ENCODE measurements at places on chromosomes 11 and 22. TPM values are rescaled to one million over a fixed set of nuclear protein-coding genes. Genes with fewer than 3 reads are reported as not detected.
A peak's percentile ranks its signal among the peaks of the same experiment; 100 is the strongest.

DNA sequence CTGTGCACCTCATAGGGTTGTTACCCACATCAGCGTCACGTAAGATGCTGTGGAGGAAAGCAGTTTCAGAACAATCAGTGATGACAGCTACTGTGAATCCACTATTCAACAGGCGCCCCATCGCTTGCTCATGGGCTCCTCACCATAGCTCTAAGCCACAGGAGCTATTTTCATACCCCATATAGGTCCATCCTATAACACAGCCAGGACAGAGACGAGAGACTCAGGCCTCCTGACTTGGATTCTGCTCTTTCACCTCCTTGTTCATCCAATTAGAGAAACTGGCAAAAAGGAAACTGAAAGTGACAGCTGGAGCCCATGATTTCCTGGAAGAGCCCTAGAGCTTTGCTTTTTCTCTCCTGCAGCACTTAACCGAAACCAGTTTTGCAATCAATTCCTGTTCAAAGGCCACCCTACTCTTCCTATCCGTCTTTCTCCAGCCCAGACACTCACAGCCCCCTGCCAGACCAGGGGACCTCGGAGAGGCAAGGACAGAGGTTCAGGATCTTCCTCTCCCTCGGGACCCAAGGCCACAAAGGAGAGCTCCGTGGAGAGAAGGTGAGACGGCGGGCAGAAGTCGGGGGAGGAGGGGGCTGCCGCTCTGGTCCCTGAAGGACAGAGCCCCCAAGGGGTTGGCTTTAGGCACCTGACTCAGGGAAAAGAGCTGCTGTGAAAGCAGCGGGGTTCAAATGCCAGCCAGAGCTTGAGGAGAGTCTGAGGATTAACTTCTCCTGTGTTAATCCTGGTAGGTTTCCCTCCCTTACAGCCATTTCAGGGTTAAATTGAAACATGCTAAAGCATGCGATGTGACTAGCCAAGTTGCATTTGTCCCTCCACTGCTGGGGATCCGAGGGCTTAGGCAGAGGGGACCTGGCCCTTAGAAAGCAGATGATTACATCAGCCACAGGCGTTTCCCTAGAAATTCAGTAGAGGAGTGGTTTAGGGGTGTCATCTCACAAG, at the start of gene APOL6:
APOL6 (plus strand) TSS at position 381 of the 960 bp plus-strand sequence. CDS start 7,980 bp downstream, outside the sequence.
- DNase-seq: peak; percentile 79

GRCh38 chr22:43837666-43838065, 24.6 kb downstream of the SULT4A1 start:
- no peak for DNase-seq

- peak; percentile 85 for DNase-seq
Measured at GRCh38 chr11:47797633-47798032, 30.5 kb upstream of the FNBP4 start.

BCO2 gene
- 0.10 TPM for total RNA-seq

RPS6KB2 gene
- 46.5 TPM for total RNA-seq

DNA sequence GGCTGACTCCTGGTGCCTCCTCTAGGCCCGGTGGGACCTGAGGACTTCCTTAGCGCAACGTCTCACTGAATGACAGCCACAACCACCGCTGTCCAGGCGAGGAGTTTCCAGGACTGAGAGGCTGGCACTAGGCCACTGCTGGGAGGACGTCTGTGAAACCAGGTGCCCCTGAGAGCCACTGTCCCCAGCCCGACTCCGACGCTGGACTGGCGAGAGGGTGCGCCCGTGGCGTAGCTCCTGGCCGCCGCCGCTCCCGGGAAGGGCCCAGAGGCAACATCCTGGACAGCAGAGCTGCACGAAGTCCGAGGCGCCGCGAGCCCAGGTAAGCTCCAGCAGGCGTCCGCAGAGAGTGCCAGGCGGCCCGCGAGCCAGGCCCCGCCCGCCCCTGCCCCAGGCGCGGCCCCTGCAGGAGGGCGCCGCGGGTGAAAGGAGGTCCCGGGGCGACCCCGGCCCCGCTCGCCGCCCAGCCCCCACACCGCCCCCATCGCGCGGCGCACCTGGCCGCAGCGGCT, 525 bp downstream of the DGCR2 start:
- peak; percentile 33 for DNase-seq

- DNase-seq: no peak
Measured at GRCh38 chr11:123152951-123153350, 42.1 kb downstream of the CLMP start.

TRIM49D1 gene
- total RNA-seq: not detected

- no peak for DNase-seq
Measured at GRCh38 chr11:81687057-81687456, 1046.6 kb downstream of the FAM181B start.

CREB3L1 gene
- total RNA-seq: 11.3 TPM

DNA sequence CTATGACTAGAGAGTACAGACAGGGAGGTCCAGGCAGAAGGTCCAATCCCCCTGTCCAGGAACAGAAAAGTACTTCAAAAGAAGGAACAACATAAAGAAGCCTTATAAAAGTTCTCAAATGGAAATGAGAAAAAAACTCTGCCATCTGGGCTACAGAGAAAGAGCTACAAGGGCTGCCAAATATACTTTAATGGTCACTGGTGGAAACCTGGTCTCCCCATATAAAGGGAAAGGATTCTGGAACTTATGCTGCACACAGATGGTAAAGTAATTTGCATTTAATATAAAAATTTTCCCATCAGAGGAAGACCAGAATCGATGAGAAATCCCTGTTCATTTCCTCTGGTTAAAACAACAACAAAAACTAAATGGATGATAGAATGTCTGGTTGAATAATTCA, 119.4 kb upstream of the MTMR2 start:
- DNase-seq: no peak

CCDC134 gene
- total RNA-seq: 8.1 TPM

HOATZ gene
- total RNA-seq: not detected

HTR3A gene
- not detected for total RNA-seq

DNA sequence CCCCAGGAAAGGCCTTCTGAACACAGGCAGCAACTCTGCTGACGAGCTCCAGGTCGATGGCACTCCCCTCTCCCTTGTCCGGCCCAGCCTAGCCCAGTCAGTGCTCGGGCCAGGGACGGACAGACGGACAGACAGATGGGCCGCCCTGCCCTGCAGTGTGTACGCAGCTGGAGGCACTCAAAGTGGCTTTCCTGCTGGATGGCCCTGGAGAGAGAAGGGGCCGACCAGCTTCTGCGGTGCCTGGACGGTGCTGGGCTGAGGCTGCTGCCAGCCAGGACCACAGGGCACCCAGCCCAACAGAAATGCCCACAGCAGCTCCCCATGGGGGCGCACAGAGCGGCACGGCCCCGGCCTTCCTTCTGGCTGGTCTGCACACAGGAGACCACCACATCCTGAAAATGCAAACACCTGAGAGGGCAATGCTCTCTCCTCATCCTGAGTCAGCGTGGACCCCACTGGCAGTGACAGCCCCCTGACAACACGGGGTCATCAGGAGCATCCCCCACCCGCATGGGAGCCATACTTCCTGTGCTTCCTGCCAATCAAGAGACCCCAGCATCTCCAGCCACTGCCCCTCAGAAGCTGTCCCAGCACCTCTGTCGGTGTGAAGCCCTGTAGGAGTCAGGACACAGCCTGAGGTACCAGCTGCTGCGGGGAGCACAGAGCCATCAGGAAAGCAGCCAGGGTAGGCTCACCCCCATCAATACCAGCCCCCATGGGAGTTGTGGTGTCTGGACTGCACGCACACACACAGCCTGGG, 692 bp upstream of the MOB2 start:
- DNase-seq: no peak

DNA sequence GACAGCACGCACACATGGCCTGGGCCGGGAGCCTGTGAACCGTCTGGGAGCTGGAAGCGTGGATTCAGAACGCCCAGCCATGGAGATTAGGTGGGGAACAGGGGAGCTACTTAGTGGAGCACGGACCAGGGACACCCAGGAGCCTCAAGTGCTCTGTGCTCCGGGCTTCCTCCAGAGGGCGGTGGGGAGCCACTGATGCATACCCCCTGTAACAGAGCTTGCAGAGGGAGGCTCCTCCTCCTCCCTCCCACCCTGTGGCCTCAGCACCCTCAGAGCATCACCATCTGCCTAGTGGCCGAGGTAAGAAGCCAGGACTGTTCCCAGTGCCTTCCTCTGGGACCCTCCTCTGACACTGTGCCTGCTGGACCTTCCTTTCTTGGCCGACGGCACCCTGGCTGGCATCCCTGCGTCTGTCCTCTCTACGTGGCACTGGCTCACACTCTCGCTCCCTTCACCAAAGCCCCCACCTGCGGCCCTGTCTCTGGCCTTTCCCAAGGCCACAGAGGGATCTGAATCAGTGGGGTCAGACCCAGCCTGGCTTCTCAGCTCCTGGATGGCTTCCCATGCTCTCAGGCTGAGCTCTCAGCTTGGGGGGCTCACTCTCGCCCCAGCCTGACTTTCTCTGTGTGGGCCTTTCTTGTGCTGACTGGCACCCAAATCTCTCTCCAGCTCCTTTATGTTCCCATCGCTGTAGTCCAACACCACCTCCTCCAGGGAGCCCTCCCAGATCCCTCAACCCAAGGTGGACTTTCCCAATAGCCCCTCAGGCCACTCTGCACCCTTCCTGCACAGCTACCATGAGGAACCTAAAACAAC, 780.9 kb downstream of the BRD1 start:
- no peak for DNase-seq

DNA sequence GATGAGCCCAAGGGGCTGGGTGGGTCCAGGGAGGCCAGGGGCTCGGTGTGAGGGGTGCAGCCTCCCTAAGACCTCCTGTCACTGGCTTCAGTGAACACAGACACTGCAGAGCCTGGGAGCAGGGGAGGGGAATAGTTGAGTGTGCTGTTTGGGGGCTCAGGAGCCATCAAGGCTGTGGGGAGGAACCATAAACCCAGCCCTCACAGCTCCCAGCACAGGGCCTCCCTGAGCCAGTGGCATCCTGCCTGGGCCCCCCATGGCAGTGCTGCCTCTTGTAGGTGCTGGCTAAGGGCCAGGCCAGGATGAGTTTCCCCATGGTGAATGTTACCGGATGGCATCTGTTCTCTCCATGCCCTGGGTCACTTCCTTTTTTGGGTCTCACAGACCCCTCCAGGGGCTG, 25.5 kb downstream of the KCNJ5 start:
- DNase-seq: no peak

GRCh38 chr11:43282607-43283440, 29.0 kb upstream of the API5 start:
- DNase-seq: peak; percentile 39

DNA sequence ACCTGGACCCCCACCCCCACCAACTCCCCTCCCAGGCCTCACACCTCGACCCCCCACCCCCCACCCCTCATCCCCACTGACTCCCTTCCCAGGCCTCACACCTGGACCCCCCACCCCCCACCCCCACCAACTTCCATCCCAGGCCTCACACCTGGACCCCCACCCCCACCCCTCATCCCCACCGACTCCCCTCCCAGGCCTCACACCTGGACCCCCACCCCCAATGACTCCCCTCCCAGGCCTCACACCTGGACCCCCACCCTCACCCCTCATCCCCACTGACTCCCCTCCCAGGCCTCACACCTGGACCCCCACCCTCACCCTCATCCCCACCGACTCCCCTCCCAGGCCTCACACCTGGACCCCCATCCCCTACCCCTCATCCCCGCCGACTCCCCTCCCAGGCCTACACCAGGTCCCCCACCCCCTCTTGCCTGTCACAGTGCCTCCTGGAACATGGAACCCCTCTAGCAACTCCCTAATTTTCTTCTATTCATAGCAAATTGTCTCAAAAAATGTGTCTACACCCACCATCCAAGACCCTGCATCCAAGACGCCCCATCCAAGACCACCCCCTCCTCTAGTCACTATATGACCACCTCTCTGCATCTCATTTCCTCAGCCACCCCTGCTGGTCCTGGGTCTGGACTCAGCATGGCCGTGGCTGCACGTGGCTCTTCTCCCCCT, 36.9 kb upstream of the BRSK2 start:
- DNase-seq: no peak

DNA sequence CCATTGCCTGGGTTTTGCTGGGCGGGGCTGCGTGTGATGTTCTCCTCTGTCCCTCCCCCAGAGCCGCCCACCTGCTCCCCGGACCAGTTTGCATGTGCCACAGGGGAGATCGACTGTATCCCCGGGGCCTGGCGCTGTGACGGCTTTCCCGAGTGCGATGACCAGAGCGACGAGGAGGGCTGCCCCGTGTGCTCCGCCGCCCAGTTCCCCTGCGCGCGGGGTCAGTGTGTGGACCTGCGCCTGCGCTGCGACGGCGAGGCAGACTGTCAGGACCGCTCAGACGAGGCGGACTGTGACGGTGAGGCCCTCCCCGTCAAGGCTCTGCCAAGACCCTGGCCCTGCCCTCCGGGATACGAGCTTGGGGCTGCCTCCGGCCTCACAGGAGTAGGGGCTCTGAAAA, 27.0 kb upstream of the PPP6R3 start:
- DNase-seq: no peak

ADM2 gene
- 0.20 TPM for total RNA-seq

IL10RA gene
- total RNA-seq: not detected

YAP1 gene
- total RNA-seq: 55.1 TPM

GRCh38 chr22:44207173-44207980, 26.7 kb downstream of the PARVG start:
- no peak for DNase-seq

DNA sequence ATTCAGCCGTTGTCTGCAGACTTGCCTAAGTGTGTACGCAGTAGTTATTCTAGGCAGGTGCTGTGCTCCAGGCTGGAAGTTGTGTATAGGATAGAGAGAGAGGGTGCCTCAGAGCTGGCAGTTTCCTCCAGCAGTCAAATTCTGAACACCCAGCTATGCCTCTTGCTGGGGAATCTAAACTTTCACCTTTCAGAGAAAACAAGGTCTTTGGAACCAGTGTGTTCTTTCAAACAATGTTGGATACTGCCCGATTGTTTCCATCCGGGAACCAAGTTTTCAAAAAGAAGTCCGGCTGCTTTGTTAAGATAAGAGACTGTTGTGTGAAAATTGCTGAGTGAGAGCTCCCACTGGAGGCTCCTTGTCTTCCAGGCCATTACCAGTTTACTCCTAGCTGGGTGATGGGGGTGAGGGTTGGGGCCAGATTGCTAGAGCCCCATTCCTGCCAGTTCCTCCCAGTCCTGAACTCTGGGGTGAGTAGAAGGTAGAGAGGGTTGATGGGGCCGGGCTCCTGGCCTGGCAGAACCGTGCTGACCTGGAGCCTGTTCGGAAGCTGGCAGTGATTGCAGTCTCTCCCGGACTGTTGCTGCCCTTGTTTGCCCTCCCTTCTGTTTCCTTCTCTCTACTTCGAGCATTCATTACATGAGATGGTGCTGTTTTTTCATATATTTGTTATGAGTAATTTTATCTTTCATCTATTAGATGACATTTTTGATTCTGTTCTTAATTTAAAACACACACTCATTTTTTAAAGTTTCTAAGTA, 150.2 kb downstream of the TEAD1 start:
- no peak for DNase-seq

MFRP gene
- total RNA-seq: not detected

RCOR2 gene
- total RNA-seq: 2.1 TPM

BRSK2 gene
- not detected for total RNA-seq

GRCh38 chr22:26161746-26162145, 7.5 kb upstream of the SEZ6L start:
- no peak for DNase-seq

GRCh38 chr22:41770715-41771468, 29.6 kb upstream of the CCDC134 start:
- DNase-seq: peak; percentile 39

DNA sequence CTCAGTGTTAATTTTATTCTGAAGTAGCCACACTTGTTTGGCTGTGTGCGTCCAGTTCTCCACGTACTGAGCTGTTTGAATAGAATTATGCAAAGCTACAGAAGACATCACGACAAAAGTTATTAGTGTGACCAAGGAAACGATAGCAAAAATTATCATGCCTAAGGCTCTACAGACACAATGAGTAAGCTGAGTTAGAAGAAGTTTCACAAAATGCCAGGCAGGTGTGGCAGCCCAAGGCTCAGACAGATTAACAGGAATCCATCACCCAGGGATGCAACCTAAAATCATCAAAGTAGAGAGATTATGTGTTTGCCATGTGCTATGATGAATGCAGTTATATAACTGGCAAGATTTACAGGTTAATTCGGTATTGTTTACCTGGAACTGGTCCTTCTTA, 73.1 kb upstream of the INCENP start:
- DNase-seq: no peak

SF1 gene
- 64.1 TPM for total RNA-seq
